ENCODE measurements at places on chromosomes 12 and 14.

GRCh38 chr12:51900323-51900889 is 6.9 kb upstream of the ACVRL1 start:
- DNase-seq = no peak

- no peak for DNase-seq
Measured at GRCh38 chr12:81520064-81520945, 238.8 kb downstream of the PPFIA2 start.

DNA sequence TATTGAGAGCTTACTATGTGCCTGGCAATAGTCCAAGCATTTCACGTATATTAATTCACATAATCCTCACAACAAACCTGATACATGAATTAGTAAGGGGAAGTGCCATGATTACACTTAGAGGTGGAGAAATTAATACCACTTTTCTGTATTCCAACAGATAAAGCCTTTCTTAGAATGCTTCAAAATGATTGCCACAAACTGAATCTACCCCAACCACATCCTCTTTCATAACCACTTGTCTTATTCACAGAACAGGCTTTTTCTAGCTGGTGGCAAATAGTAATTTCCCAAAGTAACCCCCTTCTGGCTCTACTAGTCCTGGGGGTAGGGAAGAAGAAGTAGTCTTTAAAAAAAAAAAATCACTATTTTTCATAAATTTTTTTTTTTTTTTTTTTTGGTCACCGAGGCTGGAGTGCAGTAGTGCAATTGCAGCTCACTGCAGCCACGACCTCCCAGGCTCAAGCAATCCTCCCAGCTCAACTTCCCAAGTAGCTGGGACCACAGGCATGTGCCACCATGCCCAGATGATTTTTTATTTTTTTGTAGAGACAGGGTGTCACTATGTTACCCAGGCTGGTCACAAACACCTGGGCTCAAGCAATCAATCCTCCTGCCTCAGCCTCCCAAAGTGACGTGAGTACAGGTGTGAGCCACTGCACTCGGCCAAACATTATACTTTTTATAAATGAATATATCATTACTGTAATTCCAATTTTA is 59.0 kb upstream of the ARID2 start:
- DNase-seq = no peak

- no peak for DNase-seq
Measured at GRCh38 chr12:49882851-49883464, 20.7 kb downstream of the FAIM2 start.

DNA sequence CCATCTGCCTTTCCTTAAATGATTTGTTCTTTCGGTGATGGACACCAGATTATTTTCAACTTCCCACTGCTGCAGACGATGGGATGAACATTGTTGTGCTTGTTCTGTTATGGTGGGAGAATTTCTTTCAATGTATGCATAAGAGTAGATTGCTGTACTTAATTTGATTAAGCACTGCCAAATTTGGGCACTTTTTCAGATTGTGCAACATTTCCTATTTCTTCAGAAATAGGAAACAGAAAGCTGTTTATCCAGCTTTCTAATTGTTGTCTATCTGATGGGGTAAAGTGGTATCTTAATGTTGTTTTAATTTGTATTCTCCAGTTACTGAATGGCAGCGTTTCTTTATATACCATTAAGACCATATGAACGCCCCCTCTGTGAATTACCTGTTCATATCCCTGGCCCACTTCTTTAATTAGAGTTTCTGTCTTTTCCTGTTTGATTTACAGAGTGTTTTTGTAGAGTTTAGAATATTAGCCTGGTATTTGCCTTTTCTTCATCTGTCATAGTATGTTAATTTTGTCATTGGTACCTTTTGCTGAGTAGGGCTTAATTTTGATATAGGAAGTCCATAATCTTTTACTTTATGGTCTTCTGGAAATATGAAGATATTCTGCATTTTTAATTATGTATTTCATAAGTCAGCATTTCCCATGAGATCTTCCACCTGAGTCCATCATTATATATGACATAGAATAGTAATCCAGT is 59.6 kb downstream of the DIP2B start:
- no peak for DNase-seq

DNA sequence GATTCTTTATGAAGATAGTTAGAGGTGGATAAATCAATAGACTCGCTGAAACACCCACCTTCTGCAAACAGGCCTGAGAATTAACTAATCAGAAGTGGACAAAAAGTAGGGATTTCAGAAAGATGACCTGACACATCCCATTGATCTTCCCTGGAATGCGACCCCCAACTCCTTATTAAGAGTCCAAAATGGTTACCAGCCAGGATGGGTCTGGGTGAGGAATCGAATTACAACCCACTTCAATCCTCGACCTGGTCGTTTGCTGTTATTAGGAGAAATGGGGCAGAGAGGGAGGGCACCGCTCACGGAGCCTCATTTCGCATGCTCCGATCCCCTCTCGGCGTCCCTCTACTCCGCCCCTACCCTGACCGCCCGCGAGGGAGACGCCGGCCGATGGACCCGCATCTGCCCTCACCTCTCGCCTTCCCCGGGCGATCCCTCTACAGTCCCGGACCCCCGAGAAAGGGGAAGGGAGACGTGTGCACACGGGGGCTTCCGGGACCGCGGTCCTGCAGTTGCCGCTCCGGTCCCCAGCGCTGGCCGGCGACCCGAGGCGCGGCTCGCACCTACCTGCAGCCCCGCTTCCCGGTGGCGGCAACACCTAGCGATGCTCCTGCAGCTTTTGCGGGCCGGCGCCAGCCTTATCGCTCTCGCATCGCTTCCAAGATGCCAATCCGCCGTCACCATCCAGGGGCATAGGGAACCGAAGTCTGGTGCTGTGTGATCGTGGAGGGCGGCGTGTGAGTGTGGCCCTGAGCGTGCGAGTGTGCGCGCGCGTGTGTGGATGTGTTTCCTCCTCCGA is 69.3 kb upstream of the USP15 start:
- no peak for DNase-seq

GRCh38 chr14:24198814-24199524 is 3.7 kb upstream of the TM9SF1 start:
- DNase-seq = no peak

DNA sequence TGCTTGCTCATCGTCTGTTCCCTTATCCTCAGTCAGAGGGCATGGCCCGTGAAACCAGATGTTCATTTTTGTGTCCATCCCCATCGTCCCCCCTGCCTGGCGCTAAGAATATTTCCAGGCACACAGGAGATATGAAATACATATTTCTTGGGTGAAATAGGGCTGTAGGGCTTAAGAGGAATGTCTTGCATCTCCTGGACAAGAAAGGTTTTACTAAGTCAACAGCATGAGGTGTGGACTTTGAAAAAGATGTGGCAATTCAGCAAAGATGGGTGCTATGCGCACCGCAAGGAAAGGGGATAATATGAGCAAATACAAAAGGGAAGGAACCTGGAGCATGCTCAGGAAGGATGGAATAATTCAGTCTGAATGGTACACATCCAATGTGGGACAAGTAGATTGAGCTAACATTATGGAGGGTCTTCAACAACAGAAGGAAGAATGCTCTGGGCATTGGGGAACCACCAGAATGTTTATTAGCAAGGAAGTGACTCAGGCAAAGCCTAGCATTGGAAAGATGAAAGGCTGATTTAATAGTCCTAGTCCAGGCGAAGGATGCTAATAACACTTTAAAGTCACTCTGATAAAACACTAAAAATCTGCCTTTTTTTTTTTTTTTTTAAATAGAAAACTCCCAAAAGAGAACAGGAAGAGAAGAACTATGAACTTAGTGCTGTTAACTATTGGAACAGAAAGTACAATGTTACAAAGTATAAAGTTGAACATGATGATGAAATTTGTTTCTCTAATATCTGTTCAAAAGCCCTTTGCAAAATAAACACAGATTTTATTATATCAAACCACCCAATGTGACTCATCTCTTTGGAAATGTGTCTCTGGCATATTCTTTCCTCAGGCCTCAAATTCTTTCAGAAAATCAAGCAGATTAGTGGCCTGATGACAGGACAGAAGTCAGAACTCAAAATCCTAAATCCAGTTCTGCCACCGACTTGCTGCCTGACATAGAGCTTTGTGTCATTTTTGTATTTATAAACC is 449.5 kb downstream of the BCAT1 start:
- peak; percentile 9 for DNase-seq

- no peak for DNase-seq
Measured at GRCh38 chr14:32594766-32595165, 265.7 kb downstream of the AKAP6 start.

DNA sequence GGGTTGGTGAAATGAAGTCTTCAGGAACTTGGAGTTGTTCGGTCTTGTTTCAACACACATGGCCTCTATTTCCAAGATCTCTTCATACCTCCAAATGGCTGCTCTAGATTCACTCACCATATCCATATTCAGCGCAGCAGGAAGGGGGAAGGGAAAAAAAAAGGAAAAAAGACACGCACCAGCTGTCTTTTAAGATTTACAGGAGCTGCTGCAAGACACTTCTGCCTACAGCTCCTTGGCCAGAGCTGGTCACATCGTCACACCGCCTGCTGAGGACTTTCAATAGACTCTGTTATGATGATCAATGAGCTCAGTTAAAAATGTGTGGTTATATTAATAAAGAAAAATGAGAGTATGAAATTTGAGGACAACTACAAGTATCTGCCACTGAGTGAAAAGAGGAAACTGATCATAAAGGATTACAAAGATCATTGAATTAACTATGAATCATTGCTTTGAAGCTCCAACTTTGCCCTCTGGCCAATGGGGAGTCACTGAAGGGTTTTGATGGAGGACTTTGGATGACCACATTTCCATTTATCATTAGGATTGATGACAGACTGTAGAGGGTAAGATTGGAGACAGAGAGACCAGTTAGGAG is 182.1 kb upstream of the HMGA2 start:
- no peak for DNase-seq

- no peak for DNase-seq
Measured at GRCh38 chr12:96886998-96887677, 19.9 kb upstream of the NEDD1 start.

- no peak for DNase-seq
Measured at GRCh38 chr14:54856152-54856551, 46.5 kb downstream of the GCH1 start.

GRCh38 chr12:12992418-12993130 is 7.5 kb downstream of the HEBP1 start:
- DNase-seq = no peak

- DNase-seq = no peak
Measured at GRCh38 chr12:111175396-111176094, 193.3 kb downstream of the PHETA1 start.

DNA sequence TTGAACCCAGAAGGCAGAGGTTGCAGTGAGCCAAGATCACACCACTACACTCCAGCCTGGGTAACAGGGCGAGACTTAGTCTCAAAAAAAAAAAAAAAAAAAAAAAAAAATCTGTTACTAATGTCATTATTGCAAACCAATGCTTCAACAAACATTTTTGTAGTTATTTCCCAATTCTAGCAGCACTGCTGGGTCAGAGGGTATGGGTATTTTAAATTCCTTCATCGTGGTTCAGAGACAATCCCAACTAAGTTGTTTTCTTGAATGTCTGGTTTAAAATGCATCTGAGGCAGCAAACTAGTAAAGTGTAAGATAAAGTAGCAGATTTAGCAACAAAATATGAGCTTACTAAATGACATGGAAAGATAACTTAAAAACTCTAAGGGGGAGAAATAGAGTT is 65.6 kb downstream of the FERMT2 start:
- no peak for DNase-seq

DNA sequence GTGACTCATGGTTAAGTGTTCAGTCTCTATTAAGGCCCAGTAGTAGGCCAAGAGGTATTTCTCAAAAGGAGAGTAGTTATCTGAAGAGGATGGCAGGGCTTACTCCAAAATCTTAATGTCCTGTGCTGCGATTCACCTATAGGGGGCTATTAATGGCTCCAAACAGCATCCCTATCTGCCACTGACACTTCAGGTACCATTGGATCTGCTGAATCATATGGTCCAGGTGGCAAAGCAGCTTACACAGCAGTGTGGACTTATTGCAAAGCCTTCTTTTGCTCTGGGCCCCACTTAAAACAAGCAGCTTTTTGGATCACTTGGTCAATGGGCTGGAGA is 60.8 kb upstream of the ATP2B1 start:
- DNase-seq = no peak

GRCh38 chr14:84976805-84977204 is 553.1 kb upstream of the FLRT2 start:
- DNase-seq = no peak

- no peak for DNase-seq
Measured at GRCh38 chr12:2805143-2805520, 7.3 kb upstream of the ITFG2 start.

- peak; percentile 15 for DNase-seq
Measured at GRCh38 chr12:114403690-114404066, 2.3 kb downstream of the TBX5 start.

DNA sequence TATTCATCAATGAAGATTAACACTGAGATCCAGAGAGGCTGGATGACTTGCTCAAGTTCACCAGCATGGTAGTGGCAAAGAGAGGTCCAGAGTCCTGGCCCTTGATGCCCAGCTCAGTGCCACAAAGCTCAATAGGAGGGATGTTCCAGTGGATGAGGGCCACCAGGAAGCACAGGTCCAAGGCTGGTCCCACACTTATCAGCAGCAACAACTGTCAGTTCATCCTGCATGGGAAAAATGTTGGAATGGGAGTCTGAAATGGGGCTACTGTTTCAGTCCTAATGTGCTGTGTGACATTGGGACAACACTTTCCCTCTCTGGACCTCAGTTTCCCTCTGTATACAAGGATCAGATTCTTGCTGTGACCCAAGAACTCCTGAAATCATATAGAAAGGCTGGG is 11.2 kb downstream of the SERPINA5 start:
- no peak for DNase-seq

- DNase-seq = no peak
Measured at GRCh38 chr12:89062996-89063395, 289.3 kb downstream of the DUSP6 start.

- no peak for DNase-seq
Measured at GRCh38 chr14:104289507-104289906, 151.1 kb downstream of the KIF26A start.

DNA sequence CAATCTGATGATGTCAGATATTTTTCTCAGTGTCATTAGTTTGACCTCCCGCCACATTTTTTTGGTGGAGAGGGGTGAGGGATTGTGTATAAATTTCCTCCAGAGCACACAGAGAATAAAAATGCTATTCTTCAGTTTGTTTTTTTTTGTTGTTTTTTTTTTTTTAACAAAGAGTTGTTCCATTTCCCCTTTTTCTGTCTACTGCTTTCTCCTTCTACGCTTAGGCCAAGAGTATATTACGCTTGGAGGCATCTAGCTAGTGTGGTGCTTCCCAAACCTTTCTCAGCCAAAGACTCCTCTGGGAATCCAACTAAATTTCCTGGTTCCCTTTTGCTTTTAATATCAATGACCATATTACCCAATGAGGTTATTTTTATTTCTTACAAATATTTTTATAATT is 465.6 kb downstream of the ZFP36L1 start:
- no peak for DNase-seq

- no peak for DNase-seq
Measured at GRCh38 chr14:58794993-58795762, 157.4 kb downstream of the DACT1 start.

- DNase-seq = no peak
Measured at GRCh38 chr12:124492879-124493808, 74.3 kb downstream of the NCOR2 start.

GRCh38 chr12:57218030-57218853 is 1.6 kb downstream of the NXPH4 start:
- no peak for DNase-seq

- DNase-seq = no peak
Measured at GRCh38 chr14:68965261-68965761, 13.8 kb downstream of the ACTN1 start.

- no peak for DNase-seq
Measured at GRCh38 chr14:32525591-32525990, 196.5 kb downstream of the AKAP6 start.

All from frontal cortex (tissue), 4 donors.